MM.1S (cell line): ENCODE measurements at places on chromosomes 1 and 21.

DNA sequence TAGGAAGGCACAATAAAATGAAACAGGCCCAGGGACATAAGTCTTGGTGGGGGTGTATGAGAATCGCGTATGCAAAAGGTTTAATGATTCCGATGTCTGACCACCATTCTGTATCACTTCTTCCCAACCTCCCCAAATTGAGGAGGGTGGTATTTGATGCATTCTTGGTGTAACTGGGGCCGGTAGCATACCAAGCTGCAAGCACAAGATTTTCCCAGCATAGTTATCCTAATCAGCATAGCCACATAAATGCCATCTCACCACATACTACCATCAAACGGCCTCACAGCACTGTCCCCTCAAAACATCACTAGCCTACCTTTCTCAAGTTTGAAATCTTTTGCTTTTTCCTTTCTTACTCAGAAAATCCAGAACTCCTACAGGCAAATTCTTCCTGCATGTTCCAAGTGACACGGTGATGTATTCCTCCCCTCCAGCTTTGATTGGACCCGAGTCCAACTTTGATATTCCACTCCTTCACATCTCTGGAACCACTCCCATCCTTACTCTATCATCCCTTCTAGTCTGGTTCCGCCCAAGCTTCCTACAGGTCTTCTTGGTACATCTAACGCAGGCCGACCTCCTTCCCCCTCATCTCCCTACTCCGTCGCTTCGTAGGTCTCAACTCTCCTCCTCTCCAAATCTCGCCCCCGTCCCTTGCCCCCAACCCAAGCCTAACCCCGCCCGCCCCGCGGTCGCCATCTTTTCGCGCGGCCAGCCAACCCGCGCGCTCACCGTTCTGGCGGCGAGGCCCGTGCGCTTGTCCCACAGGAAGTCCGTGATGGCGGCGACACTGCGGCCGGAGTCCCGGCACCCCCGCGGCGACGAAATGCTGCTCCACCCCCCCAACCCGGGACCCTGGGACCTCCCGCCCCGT is 600 bp downstream of the CLK2 start:
- DNase-seq = no peak

- no peak for DNase-seq
Observed at GRCh38 chr1:909861-910310, 13.8 kb upstream of the SAMD11 start.

DNA sequence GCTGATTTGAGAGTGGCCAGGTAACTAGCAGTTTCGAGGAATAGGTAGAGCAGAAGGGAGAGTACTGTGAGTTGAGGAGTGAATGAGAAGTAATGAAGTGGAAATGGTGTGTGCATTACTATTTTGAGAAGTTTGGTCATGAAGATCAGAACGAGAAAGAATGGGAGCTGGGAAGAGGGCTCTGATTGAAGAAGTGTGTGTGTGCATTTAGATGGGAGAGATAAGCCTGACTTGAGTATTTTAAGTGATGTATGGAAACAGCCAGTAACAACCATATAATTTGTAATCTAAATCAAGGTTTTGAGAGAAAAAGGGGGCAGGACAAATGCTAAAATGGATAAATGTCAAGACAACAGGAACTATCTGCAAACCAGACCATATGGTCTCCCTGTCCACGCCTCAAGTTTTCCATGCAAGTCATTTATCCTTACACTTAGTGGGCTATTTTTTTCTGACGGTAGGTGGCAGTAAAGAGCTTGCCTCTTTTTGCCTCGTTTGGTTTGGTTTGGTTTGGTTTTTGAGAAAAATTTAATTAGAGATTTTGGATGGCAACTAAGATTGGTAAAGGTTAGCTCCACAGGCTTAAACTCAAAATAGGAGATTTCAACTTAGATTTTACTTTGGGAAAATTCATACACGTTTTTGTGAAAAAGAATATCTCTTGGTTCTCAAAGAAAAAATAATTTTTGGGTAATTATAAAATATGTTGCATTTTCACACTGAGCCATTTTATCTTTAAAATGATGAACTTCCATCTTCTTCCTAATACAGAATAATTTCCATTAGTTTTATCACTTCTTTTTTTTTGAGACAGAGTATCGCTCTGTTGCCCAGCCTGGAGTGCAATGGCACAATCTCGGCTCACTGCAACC is 9.5 kb upstream of the B3GALNT2 start:
- DNase-seq = peak; percentile 76

GRCh38 chr1:43199093-43199726 is 27.1 kb downstream of the CFAP57 start:
- DNase-seq = peak; percentile 11

- DNase-seq = no peak
Observed at GRCh38 chr1:7120863-7121621, 335.8 kb downstream of the CAMTA1 start.

- no peak for DNase-seq
Observed at GRCh38 chr1:36111151-36111550, 13.9 kb downstream of the COL8A2 start.

GRCh38 chr1:94092210-94092613 is 28.7 kb downstream of the ABCA4 start:
- no peak for DNase-seq

DNA sequence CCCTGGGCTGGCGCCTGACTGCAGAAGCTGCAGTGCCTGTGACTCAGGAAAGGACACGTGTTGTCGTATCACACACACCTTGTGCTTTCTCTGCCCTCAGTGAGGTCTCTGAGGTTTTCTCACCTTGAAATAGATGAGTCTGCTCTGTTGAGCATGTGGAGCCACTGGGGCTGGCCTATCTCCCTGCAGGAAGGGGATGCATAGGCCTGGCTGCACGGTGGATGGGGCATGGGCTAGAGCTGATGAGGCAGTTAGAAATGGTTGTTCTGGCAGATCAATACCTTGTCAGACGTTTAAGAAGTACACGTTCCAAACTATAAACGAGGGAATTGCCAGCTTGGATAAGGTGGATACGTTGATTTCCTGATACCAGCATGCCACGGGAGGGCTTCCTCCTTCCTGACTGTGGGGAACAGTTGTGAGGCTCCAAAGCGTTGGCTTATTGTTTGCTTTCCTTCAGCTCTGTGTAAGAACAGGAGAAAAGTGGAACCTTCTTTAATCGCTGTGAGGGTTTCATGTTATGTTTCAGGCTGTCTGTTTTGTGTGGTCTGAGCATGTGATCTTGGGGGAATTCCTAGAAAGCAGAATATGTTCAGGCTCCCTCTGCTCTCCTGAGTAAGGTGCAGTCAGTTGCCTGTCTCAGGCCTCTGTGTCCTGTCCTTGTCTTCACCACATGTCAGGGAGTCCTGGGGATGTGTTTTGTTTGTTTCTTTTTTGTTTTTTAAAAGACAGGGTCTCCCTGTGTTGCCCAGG is 44.8 kb downstream of the PCNT start:
- DNase-seq = peak; percentile 87

GRCh38 chr1:15501208-15502032 is 22.6 kb downstream of the CASP9 start:
- DNase-seq = peak; percentile 69

DNA sequence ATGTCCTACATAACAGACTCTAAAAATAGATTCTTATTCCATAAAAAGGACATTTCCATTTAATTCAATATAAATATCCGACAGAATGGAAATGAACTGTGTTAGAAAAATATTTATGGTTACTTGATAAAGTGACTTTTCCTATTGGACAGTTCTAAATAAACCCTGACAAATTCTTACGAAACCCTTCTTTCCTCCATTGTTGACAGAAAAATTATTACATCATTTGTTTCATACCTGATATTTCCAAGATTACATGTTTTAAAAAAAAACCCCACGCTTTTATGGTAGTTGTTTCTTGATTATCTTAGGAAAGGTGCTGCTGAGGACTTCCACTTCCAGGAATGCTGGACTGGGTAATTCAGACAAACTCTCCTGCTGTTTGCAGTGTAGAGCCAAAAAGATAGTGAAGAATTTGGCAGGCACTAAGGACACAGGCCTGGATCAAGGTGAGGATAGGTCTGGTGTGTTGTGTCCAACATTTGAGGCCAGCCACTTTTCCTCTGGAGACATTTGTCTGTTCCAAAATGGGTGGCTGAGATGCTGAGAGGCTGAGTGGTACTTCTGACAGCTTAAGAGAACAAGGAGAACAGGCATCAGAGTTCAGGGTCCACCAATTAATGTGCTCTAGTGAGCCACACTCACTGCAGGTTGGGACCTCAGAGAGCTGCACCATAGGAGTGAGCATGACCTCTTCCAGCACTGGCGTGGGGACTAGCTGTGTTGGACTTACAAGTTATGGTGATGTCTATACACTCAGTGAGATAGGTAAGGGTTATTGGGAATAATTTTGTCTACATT is 7.0 kb upstream of the C1orf116 start:
- no peak for DNase-seq

DNA sequence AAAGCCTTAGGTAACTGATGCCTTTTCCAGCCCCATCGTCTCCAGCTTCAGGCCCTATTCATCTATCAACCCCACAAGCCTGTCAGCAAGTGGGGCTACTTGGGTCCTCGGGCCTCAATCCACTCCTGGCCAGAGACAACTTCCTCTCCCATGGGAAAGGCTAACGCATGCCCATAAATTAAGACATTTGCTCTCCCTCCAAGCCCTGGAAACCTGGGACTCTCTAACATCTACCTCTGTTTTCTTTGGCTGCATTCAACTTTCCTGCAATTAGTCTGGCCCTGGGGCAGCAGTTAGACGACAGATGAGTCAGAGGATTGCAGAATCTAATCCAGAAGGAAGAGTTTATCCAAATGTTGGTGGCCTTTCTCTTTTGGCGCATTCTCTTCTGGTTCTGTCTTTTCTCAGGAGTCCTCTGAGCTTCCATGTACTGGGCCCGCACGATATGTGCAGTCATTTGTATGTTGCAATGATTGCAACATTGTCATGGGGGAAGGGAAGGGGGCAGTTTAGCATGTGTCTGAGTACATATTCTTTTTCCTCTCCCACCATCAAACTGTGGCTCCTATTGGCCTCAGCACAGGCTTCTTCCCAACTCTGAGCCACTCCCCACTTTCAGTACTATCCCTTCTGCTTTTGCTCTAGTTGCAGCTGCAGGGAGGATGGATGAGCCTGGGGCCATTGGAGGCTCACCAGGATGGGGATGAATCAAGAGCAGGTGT is 54.4 kb downstream of the NAV1 start:
- DNase-seq = no peak

- no peak for DNase-seq
Observed at GRCh38 chr1:100810360-100810759, 84.3 kb downstream of the EXTL2 start.

DNA sequence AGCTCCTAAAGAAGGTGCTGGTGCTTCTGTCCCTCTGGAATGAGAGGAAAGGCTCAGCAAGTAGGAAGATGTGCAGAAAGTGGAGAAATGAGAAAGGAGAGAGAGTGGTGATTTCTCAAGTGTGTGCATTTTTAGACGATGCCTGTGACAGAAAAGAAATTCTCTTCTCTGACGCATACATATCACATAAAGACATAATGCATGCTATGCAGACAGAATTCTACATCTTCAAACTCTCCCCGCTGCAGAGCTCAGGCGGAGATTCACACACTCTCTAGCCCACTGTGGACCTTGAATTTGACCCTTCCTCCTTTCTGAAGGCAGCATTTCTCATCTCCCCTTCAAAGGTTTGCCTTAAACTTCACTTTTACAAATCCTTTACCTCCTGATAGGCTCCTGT is 52.0 kb upstream of the CAMK1G start:
- no peak for DNase-seq

DNA sequence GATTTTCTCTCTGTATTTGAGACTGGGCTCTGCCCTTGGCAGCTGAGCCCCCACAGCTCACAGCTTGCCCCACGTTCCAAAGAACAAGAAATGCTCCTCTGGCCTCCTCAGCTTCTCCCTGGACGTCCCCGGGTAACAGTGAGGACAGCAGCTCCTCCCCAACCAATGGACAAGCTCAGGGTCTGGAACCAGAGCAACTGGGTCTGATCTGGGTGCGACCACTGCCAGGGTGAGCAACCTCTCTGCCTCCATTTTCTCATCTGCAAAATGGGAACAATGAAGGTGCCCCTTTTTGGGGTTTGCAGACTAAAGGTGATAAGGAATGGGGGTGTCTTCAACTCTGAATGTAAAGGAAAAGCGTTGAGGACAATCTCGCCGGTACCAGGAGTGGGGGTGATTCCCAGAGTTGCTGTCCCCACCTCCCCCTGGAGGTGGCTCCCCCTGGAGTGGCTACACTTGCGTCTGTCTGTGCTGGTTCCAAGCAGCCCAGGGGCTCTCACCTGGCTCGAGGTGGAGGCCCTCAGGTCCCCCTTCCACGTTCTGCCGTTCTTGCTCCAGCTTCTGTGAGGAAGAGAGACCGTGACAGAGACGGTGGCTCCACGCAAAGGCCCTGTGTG is 6.9 kb downstream of the C21orf58 start:
- no peak for DNase-seq

DNA sequence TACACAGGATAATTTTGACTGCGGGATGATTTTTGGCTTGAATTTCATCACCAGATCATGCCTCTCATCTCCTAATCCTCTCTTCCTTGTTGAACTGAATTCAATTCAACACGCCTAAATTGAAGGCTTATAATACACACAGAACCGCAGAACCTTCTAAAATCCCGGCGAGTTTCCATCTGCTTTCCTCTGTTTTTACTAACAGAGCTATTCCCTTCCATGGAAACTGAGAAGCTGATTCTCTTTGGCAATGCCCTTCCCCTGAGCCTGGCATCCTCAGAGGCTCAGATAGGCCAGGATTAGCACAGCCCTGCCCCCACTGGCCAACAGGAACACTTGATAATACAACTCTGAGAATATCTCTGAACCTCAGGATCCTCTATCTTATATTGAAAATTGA is 130.2 kb downstream of the CAPN8 start:
- no peak for DNase-seq

DNA sequence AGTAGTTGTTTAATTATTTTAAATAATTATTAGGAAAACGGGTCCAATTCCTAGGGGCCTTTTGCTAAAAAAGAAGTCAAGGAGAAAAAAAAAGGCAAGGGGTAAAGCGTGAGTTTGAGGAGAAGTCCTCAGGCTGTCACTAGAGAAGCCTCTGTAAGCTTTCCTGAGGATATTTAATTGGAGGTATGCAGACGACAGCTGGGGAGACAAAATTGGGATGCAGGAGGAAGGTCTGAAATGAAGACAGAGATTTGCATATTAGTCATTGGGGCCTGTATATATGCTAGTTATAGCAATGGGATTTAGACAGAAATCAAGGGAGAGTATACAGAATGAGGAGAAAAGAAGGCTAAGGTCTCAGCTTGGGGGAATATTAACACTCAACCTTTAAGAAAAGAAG is 8.6 kb downstream of the ATP6V1G3 start:
- DNase-seq = no peak

DNA sequence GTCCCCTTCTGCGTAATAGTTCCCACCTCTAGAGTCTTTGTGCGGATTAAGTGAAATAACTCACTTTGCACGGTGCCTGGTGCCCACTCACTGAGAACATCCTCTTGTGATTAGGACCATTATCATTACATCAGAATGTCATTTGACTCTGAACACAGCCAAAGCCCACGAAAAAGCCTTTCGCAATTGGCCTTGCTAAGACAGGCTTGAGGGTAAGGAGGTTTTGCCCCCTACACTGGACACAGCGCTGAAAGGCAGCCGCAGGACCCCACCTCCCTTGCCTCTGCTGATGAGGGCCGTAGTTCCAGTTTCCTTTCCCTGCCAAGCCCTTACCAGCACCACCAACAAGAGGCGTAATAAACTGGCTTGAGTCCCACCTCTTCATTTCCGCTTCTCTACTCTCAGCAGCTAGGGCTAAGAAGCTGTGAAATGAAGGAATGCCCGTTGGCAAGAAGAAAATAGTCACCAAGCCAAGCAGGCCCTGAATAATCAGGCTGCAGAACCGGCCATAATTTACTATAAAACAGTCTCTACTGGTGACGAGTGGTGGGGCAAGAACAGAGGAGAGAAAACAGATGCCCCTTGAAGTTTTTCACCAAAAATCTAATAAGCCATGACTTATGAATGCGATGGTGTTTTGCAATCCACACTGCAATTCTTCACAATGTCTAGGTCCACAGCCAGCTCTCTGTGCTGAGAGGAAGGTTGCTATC is 53.1 kb downstream of the SH3GLB1 start:
- no peak for DNase-seq
